ENCODE measurements at places on chromosomes 2 and 18.

DNA sequence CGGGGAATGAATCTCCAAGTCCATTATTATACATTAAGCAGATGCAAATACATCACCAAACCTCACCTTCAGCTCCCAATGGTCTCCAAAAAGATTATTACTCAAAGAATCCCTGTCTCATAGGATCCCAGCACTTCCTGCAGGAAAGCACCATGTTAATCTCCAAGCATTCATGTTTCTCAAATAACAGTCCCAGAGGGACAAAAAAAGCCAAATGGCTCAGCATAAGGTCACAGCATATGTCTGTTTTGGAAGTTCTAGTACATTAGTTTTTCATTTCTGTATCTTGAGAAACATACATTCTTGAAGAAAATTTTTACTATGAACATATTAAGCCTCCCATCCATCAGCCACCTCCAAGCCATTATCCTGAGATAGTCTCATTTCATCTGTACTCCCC is 103.3 kb downstream of the METTL4 start:
- DNase-seq, result no peak

GRCh38 chr2:113692698-113693428 is 63.6 kb downstream of the SLC35F5 start:
- no peak for DNase-seq

DNA sequence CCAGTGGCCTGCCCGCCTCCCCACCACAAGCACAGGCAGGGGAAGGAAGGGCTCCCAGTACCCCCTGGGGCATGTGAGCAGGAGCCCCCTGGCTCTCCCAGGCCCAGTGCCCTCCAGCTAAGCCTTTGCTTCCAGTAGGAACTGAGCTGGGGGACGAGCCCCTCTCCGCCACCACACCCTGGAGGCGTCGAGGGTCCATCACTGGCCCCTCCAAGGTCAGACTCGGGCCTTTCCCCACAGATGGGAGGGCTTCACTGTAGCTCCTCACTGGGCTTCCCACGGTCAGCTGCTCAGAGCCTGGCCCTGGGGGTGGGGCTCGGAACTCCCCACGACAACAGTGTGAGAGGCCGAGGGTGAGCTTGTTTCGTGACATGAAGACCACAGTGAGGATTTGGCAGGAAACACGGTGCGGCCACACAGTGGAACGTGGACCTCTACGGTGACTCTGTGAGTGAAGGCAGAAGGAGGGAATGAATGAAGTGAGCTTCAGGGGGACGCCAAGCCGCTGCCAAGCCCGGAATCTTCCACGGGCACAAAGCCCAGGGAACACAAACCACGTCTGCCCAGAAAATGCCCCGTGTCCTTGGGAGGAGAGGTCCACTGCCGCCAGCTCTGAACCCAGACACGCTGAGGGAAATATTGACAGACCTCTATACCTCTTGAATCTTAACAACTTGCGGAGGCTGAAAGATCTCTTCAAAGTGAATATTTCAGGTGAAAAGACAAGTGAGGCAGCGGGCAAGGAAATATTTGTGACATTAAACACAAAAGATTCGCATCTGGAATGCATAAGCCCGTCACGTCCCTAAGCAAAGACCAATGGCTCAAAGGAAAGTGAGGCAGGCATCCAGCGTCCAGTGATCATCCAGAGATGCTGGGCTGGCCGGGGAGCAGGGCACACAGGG is 144.8 kb upstream of the GPC1 start:
- DNase-seq, result no peak

GRCh38 chr2:98518101-98518500 is 73.4 kb downstream of the INPP4A start:
- no peak for DNase-seq

DNA sequence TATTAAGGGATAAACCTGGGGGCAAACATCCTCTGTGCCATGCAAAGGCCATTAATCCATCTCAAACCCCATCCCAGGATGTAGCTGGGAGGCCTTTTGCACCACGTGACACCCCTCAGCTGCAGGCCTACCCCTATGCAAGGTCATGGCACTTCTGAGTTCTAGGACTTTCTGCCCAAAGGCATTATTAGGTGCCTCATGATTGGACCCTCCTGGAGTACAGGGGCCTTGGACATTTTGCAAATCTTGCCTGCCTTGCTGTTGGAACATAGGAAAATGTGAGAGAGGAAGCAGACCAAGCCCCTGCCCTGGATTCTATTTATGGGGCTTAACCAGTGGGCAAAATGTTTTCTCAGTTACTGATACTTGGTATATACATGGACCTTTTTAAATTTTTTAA is 44.2 kb upstream of the NFU1 start:
- no peak for DNase-seq
